ENCODE measurements at places on chromosomes 12 and 14. TPM values are rescaled to one million over a fixed set of nuclear protein-coding genes. Genes with fewer than 3 reads are reported as not detected.

DNA sequence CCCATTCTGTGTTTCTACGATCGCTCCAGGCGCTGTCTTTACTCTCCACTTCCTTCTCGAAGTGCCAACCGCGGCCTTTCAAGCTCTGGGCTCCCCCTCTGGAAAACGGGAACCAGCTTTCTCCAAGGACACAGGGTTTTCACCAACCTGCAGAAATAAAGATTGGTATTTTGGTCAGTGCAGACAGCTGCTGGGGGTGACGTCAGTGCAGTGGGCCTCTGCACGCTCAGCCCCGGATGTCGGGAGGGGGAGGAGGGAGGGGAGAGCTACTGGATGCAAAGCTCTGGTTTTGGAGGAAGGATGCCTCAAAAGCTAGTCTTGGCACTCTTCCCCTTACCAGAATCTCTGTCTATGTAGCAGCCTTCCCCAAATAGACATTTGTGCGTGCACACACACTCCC is 19.9 kb downstream of the HRK start:
- DNase-seq = no peak

Gene ATF7
- 7.5 TPM for total RNA-seq

- no peak for DNase-seq
These were observed 261.7 kb downstream of the ERC1 start for GRCh38 chr12:1252758-1253157.

DNA sequence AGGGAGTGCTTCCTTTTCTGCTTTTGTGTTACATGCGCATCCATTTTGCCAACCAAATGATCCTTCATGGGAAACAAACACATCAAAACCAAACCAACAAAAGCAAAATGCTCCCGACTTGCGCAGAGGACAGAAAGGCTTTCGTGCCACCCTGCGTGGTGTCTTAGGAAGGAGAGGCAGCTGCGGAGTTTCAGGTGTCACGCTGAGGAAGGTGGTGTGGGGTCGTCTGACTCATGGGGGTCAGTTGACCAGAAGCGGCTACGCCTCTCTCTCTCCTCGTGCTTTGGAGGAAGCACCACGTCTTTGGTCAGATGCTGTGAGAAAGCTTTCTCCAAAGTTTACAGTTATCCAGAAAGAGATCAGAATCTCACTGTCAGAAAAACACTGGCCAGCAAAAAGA is 7.9 kb downstream of the EMP1 start:
- DNase-seq = no peak

Gene ACSS3
- not detected for total RNA-seq

Gene OASL
- 18.0 TPM for total RNA-seq

Gene CMTM5
- not detected for total RNA-seq

DNA sequence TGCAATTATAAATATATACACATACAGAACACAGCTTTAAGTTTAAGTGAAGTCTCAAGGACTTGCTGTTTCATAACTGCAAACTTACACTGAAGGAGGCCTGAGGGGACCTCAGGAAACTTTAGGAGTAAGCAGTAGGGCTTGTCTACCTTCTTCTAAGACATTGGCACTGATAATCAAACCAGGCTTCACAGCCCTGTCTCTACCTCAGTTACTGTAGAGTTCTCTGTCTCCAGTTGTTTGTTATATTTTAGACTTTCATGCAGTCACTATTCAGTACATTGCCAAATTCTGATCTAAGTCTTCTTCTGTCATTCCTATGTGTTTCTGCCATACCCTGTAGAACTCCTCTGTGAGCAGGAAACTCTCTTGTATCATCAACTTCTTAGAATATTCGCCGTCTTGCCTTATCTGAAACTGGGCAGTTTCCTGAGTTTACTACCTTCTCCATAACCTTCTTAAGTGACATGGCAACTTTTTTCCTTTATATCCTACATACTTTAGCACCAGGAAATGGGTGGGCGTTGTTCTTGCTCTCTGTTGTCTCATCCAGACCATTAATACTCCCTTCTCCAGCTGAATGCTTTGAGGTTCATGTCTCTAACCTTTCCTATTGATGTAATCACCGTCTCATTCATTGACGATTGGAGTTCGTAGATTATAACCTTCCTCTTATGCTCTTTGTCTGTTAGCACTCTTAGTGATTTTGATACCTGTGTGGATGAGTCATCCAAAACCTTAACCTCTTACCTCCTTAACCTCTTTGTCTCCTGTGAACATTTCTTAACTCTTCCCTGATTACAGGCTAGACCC is 11.4 kb downstream of the APAF1 start:
- DNase-seq = peak; percentile 30

DNA sequence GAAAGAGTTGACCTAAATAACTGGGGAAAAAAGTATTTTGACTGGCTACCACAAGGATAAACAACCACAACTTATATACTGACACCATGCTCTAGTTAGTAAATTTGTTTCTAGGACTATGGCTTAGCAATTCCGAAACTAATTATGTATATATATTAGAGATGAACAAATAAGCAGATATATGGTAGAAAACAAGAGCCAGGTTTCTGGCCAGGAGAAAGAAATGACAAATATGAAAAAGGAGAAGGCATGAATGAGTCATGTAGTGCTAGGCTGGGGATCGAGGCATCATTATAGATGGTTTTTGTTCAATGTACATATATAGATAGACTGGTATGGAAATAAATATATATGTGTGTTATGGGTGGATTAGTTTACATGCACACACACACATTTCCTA is 5.5 kb upstream of the LRRC74A start:
- DNase-seq = no peak

- DNase-seq = no peak
These were observed 20.7 kb downstream of the ZDHHC17 start for GRCh38 chr12:76784600-76785051.

Gene CCDC196
- total RNA-seq = not detected

Gene ADGRD1
- total RNA-seq = not detected

DNA sequence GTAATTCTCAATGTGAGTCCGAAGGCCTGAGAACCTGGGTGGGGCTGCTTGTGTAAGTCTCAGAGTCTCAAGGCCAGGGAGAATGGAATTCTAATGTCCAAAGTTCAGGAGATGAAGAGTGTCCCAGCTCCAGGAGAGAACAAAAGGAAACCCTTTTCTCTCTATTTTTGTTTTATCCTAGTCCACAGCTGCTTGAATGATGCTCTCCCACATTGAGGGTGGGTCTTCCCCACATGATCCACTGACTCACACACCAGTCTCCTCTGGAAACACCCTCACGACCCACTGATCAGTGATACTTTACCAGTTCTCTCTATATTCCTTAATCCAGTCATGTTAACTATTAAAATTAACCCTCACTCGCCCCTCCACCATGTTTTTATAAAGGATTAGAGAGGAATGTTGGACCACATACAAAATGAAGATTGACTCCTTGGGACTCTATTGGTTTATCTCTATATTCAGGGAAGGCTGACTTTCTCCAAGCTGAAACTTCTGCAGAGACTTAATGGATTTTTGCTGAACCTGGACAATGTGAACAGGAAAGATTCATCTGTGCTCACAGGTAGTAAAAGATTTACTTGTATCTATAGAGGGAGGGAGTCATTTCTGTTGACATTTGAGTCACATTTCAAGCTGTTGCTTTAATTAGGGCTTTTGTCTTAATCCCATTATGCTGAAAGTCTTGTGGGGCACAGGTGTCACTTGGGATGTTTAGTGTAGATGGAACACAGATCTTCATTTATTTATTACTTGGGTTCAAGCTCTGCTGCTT is 1061.0 kb upstream of the TMEM132C start:
- DNase-seq = no peak

DNA sequence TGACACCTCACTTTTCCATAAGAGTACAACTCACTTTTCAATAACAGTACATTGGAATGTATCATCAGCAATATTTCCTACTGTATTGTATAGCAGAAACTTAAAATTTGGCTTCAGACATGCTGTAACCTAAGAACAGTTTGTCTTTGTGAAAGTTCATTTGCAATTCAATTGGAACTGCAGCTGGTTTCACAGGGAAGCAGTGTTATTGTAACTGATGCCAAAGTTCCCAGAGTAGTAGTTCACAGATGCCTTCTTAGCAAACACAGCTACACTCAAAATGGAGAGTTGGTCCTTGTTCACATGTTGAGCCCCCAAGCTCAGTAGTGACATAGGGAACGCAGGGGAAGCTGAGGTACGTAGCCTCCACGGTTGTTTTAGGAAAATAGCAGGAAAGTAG is 23.3 kb downstream of the PPP1R36 start:
- DNase-seq = no peak

GRCh38 chr12:91138337-91138920 is 27.1 kb upstream of the LUM start:
- no peak for DNase-seq

- DNase-seq = peak; percentile 11
These were observed 1.4 kb downstream of the WSB2 start for GRCh38 chr12:118059341-118060191.

Gene TRHDE
- total RNA-seq = not detected

DNA sequence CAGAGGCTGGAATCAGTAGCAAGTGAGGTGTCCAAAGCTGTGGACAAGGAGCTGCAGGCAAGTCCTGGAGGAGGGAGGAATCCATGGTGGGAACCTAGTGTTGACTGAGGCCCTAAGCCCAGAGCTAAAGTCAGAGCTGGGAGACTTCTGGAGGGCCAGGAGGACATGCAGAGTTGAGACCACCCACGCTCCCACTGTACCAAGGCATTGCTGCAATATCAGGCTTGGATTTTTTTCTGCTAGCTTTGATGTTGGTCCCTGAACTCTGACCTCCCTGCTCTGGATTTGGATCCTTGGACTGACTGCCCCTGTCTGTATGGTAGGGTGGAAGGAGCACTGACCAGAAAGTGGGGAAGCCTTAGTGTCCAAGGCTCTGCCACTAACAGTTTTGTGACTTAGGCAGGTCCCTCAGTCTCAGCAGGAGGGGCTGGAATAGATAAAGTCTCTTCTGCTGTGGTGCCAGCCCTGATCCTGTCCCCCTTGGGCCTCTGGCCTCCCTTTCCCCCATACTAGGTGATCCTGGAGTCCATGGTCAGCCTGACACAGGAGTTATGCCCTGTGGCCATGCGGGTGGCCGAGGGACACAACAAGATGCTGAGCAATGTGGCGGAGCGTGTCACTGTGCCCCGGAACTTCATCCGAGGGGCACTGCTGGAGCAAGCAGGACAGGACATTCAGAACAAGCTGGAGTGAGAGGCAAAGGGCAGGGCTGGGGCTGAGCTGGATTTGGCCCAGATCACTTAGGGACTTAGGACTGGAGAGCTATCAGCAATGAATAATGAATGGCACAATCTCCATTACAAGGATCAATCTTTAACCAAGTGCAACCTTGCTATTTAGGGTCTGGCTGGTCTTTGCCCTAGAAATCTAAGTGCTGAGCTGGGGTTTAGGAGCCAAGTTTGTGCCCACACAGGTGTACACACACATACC is 9.4 kb downstream of the CARMIL3 start:
- no peak for DNase-seq

- peak; percentile 47 for DNase-seq
These were observed 186.7 kb downstream of the EFCAB11 start for GRCh38 chr14:89767861-89768268.

Gene KRT71
- not detected for total RNA-seq

DNA sequence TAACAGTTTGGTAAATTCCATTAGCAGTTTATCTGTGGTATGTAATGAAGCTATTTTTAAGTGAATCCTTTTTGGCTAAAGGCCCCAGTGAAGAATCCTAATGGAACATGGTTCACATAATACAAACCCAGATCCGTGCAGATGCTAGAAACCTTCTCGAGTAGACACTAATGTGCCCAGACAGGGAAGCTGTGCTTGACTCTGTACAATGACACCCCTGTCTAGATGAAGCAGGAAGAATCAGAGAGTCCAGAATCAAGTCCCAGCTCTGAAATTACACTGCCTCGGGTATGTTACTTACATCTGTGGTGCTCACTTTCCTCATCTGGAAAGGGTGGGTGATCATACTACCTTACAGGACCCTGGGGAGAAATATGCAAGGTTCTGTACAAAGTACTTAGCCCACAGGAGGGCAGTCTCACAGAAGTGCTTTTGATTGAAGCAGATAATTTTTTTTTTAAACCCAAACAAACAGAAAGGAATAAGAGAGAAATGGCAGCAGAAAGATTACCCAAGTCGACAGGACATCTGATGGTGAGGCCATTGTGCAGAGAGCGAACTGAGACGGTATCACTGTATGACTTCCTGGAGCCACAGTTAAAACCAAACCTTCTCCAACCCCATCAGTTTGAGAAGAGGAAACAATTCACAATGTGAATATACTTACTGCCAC is 8.5 kb downstream of the CRACR2A start:
- DNase-seq = no peak

GRCh38 chr14:99395909-99396530 is 84.6 kb downstream of the SETD3 start:
- no peak for DNase-seq

GRCh38 chr12:116922194-116922897 is 11.6 kb downstream of the FBXW8 start:
- no peak for DNase-seq

GRCh38 chr12:53254816-53255545 is 13.1 kb upstream of the ESPL1 start:
- DNase-seq = no peak

GRCh38 chr12:105580821-105581352 is 250.4 kb downstream of the C12orf75 start:
- DNase-seq = no peak

Data from HT-29 (cell line).